Lung (tissue), 17 donors: ENCODE measurements at places on chromosomes 1 and 21.

DNA sequence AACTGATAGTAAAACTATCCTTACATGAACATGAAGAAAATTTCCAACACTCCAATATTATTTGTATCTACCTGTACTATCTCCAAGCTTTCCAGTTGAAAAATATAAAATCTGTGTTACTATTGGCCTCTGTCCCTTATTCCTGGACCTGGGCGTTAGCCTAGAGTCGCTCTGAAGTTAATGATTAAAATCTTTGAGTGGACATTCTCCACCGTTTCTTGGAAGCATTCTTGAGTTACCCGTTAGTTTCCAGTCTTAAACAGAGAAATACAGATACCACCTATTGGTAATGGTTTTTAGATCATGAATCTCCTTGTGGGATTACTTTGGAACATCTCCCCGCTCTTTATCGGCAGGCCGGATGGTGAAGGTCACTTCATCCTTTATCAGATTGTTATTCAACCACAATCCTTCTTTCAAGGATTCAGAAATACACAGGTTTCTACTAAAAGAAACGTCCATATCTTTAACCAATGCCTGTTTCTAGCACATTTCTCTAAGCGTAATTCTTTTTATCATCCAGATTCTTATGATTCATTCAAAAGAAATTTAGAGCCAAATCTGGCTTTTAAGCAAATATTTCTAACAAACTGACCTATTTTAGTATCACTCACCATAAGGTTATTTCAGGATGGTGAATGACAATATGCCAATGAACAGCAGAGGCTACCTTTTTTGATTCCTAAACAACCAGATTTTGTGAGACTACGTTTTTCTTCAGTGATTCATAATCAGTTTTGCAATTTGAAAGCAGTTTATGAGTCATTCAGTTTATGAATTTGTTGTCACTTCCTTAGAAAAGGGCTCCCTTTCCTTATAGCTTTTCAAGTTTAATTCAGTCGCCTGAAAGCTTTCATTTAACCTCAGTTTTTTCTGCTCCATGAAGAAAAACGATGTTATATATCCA, 70.2 kb upstream of the ERRFI1 start:
- peak; percentile 47 for DNase-seq

GRCh38 chr21:35652872-35653271, 407.5 kb downstream of the SETD4 start:
- DNase-seq = no peak

GRCh38 chr21:37365517-37366481, 774 bp upstream of the DYRK1A start:
- no peak for DNase-seq

- peak; percentile 20 for DNase-seq
Observed at GRCh38 chr1:24640288-24640687, 2.8 kb upstream of the SRRM1 start.

- no peak for DNase-seq
Observed at GRCh38 chr21:16608209-16608830, 878.5 kb downstream of the USP25 start.

DNA sequence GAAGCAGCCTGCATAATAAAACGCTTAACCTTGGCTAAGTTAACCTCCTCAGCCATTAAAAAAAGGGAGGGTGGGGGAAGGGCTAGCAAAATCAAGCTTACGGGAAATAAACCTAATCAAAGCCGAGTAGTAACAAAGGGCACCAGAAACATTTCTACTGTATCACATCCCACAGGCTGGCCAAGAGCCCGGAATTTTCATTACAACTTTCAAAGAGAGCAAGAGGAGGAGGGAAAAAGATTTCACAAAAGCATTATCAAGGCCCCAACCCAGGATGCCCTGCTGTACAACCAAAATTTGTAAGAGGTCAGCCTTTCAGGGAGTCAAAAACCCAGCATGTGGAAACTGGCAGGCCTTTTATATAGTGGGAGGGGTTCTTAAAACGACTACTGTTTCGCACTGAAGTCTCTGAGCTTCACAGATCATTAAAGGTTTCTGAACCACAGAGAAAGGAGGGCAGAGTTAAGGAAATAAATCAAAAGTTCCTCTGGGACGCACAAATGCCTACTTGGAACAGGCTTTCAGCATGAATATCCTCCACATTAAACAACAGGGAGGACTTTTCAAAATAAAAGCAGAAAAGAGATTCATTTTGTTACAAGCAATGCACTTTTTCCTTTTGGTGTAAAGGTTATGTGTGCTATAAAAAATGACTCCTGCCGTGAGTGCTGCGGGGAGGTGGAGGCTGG, 90.4 kb downstream of the SLC45A1 start:
- DNase-seq = peak; percentile 85

GRCh38 chr21:16169779-16170178, 440.0 kb downstream of the USP25 start:
- no peak for DNase-seq

DNA sequence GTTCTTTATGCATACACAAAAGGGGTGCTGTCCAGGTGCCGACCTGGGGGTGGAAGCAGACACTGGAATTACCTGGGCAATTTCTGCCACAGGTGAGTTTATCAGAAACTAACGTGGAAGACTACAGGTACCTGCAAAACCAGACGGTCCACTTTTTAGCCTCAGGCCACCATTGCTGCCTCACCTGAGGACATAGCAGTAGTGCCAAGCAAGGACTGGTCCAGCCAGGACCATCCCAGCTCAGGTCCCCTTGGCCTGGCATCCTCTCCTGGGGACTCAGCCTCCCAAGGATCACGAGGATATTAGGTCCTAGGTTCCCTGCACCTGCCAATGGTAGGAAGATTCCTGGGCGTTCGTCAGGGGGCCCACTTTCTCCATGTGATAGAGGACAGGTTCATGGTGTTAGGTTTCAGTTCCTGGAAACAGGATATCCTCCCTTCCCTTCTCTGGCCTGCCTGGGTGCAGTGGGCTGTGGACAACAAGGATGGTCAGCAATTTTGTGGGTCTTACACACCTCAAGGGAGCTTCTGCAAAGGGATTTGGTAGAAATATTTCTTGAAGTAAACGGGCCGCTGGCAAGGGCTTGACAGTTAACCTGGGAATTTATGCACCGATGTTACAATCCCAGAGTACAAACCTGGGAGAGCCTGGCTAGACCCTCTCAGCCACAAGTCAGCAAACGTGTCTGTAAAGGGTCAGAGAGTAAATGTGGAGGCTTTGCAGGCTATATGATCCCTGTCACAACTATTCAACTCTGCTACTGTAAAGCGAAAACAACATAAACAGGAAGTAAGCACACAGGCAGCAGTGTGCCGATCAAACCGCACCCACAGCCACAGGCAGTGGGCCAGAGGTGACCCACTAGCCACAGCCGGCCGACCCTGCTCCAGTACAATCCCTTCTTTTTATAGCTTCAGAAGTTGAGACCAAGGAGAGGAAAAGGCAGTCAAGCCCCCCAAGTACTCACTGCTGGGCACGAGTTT, 71.4 kb upstream of the RAB4A start:
- peak; percentile 29 for DNase-seq

DNA sequence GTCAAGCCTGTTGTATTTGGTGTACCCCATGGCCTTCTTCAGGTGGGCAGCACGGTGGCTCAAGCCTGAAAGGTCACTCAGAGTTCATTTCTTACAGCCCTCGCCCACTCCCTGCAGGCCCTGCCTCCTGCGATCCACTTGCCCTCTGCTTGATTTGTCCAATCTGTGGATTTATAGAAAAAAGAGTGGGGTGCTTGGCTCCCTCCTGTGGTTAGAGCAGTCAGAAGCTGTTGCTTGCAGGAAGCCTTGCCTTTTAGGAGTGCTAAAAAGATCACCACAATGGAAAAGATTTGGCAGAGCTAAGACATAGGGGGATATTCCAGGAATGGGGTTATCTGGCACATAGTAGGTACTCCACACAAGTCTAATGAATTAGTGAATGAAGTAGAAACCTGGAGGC, 108.0 kb upstream of the TRABD2B start:
- peak; percentile 42 for DNase-seq

GRCh38 chr1:101235696-101236515, 913 bp upstream of the S1PR1 start:
- DNase-seq = peak; percentile 83
